A549 treated with Hydrocortisone at 1 μM for 4 hours (cell line): ENCODE measurements at places on chromosomes 3 and 15. TPM values are rescaled to one million over a fixed set of nuclear protein-coding genes. Genes with fewer than 3 reads are reported as not detected.

GOLGA8K gene
- 0.53 to 0.85 TPM (median 0.60 TPM) in 5 replicates for total RNA-seq

PSMD2 gene
- total RNA-seq = 284 to 383 TPM (median 293 TPM) in 5 replicates

RBP2 gene
- total RNA-seq = not detected in 5 replicates

ADIPOQ gene
- total RNA-seq = not detected in 5 replicates

ASB7 gene
- total RNA-seq = 9.6 to 12.7 TPM (median 11.8 TPM) in 5 replicates

SLC6A20 gene
- total RNA-seq = 0.01 to 0.05 TPM (median 0.03 TPM) in 4 of 5 replicates, not detected in the other

WNT5A gene
- 0.69 to 1.3 TPM (median 1.2 TPM) in 5 replicates for total RNA-seq

MYLK gene
- 13.0 to 23.4 TPM (median 13.8 TPM) in 5 replicates for total RNA-seq

ARGFX gene
- total RNA-seq = not detected in 5 replicates

SEMA5B gene
- 0.16 to 0.32 TPM (median 0.20 TPM) in 5 replicates for total RNA-seq

PTX3 gene
- 0.78 to 1.8 TPM (median 1.4 TPM) in 5 replicates for total RNA-seq

MLF1 gene
- total RNA-seq = 22.8 to 27.0 TPM (median 24.2 TPM) in 5 replicates

VGLL3 gene
- 5.2 to 12.1 TPM (median 8.7 TPM) in 5 replicates for total RNA-seq

MASP1 gene
- total RNA-seq = 0.02 to 0.06 TPM (median 0.05 TPM) in 3 of 5 replicates, not detected in the others

STX19 gene
- total RNA-seq = 0.07 to 0.11 TPM in 2 of 5 replicates, not detected in the others

EIF5A2 gene
- 10.8 to 17.2 TPM (median 14.6 TPM) in 5 replicates for total RNA-seq

TRH gene
- not detected in 5 replicates for total RNA-seq

ZNF660 gene
- total RNA-seq = not detected in 5 replicates

TNFAIP8L3 gene
- total RNA-seq = 28.1 to 41.8 TPM (median 34.7 TPM) in 5 replicates

CHRD gene
- total RNA-seq = 0.14 to 0.35 TPM (median 0.24 TPM) in 5 replicates

SLC51B gene
- 14.4 to 20.3 TPM (median 15.9 TPM) in 5 replicates for total RNA-seq

GPR62 gene
- not detected in 5 replicates for total RNA-seq

RAMAC gene
- total RNA-seq = 41.9 to 60.3 TPM (median 45.9 TPM) in 5 replicates

ISLR gene
- total RNA-seq = 0.22 to 0.50 TPM (median 0.36 TPM) in 5 replicates

ST8SIA2 gene
- total RNA-seq = 0.27 to 0.70 TPM (median 0.40 TPM) in 5 replicates

PPP1R14D gene
- total RNA-seq = 0.17 to 0.32 TPM in 2 of 5 replicates, not detected in the others

MAGI1 gene
- total RNA-seq = 3.1 to 4.6 TPM (median 4.0 TPM) in 5 replicates

CA12 gene
- total RNA-seq = 166 to 192 TPM (median 183 TPM) in 5 replicates

EPB42 gene
- total RNA-seq = not detected in 5 replicates

SPATA12 gene
- total RNA-seq = 0.30 to 0.38 TPM (median 0.37 TPM) in 5 replicates

AMOTL2 gene
- 48.8 to 54.2 TPM (median 50.3 TPM) in 5 replicates for total RNA-seq

CLDN16 gene
- total RNA-seq = 0.03 to 0.14 TPM (median 0.08 TPM) in 3 of 5 replicates, not detected in the others

ACAD9 gene
- 22.8 to 28.9 TPM (median 24.2 TPM) in 5 replicates for total RNA-seq

TNIK gene
- 1.7 to 2.5 TPM (median 2.0 TPM) in 5 replicates for total RNA-seq

GPR156 gene
- total RNA-seq = 0.24 to 0.49 TPM (median 0.36 TPM) in 5 replicates

LMAN1L gene
- 0.09 to 0.15 TPM in 2 of 5 replicates, not detected in the others for total RNA-seq

ITGB5 gene
- 425 to 500 TPM (median 462 TPM) in 5 replicates for total RNA-seq

FRMD5 gene
- 2.0 to 2.9 TPM (median 2.5 TPM) in 5 replicates for total RNA-seq

DGKG gene
- total RNA-seq = 7.0 to 13.9 TPM (median 7.2 TPM) in 5 replicates
